ENCODE measurements at places on chromosomes 16 and 17.

DNA sequence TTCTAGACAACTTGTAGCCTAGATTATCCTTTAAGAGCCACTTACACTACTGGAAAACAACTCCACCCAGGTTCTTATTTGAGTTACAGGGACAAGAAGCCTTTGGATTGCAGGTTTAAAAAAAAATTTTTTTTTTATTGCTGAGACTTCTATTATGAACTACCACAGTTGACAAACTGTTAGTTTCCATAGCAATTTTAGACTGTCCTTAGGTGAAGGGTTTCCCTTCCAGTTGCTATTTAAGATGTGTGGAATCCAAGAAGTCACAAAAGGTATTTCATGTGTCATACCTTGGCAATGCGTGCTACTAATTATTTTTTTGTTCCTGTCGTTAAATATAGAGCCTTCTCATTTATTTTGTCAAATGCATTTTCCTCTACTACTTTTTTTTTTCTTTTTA is 253.2 kb downstream of the PRKCA start:
- no peak for DNase-seq

DNA sequence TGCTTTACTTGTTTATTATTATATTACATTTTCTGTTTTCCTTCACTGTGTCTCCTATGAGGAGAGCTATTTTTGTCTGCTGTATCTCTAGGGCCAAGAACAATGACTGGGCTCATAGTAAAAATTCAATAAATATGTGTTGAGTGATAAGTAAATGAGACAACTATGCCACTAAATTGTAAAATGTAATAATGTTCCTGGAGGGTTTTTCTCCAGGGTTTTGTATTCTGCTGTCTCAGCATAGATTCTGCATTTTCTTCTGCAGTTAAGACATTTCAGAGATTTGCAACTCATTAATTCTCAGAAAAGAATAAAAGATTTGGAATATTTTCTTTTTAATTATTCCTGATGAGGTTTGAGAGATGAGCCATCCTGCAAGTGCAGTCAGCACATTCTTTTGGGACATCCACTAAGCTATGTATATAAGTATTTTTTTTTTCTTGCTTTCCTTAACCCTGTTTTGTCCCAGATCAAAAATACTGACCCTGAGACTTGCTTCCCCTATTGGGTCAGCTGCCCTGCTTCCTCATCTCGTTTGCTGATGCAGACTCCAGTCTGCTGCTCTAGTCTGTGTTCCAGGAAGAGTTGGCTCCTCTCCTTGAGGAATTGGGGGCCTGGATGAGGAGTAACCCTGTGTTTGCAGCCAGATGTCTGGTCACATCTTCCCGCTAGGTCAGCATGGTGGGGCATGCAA is 122.9 kb downstream of the ABCA8 start:
- DNase-seq = no peak

- no peak for DNase-seq
These were observed 46.4 kb downstream of the DNAH3 start for GRCh38 chr16:21103941-21104860.

GRCh38 chr17:19410875-19411620 is at the start of gene RNF112:
Gene RNF112 (plus strand): TSS chr17:19411232. CDS start chr17:19411409, 177 bp downstream.
- DNase-seq = no peak

- no peak for DNase-seq
These were observed 944 bp upstream of the WFIKKN1 start for GRCh38 chr16:629833-630248.

DNA sequence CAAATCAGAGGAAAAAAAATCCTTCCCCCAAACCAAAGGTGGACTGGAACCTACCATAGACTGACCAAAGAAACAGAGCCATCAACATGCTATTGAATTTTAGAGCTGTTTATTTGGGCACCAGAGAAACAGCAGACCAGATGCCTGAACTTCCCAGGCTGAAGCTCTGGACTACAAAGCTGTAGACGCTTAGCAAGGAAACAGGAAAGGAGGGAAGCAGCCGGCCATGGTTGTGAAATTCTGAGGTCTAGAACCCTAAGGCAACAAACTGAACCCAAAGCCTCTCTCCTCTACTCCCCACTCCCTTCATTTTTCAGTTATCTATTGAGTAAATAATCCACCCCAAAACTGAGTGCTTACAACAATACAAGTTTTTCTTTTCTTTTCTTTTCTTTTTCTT is 45.4 kb upstream of the MEIOC start:
- no peak for DNase-seq

GRCh38 chr16:85978291-85978775 is 79.4 kb downstream of the IRF8 start:
- no peak for DNase-seq

- DNase-seq = no peak
These were observed 18.1 kb upstream of the ITGB3 start for GRCh38 chr17:47235506-47235905.

DNA sequence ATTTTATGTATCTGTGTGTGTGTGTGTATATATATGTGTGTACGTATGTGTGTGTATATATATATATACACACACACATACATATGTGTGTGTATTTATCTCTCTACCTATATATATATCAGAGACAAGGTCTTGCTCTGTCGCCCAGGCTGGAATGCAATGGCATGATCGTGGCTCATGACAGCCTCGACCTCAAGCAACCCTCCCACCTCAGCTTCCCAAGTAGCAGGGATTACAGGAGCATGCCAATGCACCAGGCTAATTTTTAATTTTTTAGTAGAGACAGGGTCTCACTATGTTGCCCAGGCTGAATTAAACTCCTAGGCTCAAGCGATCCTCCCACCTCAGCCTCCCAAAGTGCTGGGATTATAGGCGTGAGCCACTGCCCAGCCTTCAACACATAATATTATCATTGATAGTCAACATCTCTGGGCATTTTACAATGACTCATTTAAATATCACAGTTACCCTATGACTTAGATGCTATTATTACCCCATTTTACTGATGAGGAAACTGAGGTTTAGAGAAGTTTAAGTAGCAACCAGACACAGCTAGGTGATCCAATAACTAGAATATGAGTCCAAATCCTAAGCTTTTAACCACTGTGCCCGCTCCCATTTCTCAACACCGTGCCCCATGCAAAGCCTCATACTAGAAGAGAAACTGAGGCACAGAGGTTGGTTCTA is 24.3 kb downstream of the G6PC3 start:
- no peak for DNase-seq

- DNase-seq = no peak
These were observed 56.9 kb downstream of the WWP2 start for GRCh38 chr16:69818891-69819545.

DNA sequence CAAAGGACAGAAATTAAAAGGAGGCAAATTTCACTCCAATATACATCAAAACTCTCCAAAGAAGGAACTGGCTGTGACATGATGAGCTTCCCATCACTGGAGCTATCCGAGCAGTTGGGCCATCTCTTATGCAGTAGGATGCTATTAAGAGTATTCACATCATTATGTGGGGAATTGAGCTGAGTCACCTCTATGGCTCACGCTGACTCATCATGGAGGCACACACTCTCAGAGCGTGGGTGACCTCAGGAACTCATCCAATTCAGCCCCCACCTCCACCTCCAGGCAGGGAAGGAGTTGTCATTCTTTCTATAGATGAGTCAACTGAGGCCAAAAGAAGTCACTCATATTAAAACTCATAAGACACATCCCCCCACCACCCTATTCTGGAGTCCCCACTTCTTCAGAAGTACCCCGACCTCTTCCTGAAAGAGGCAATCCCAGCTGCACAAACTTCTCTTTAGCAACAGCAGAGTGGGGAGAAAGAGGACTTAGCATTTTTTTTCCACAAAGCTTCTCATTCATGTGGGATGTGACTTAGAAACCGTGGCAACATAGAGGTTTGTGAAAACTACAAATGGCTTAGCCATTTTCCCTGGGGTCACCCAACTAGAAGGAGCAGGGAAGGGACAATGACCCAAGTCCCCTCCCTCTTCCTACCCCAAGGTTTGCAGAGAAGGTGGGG is 32.5 kb downstream of the ABCC12 start:
- DNase-seq = peak; percentile 12

GRCh38 chr17:68909066-68909465 is 46.1 kb downstream of the ABCA8 start:
- no peak for DNase-seq

DNA sequence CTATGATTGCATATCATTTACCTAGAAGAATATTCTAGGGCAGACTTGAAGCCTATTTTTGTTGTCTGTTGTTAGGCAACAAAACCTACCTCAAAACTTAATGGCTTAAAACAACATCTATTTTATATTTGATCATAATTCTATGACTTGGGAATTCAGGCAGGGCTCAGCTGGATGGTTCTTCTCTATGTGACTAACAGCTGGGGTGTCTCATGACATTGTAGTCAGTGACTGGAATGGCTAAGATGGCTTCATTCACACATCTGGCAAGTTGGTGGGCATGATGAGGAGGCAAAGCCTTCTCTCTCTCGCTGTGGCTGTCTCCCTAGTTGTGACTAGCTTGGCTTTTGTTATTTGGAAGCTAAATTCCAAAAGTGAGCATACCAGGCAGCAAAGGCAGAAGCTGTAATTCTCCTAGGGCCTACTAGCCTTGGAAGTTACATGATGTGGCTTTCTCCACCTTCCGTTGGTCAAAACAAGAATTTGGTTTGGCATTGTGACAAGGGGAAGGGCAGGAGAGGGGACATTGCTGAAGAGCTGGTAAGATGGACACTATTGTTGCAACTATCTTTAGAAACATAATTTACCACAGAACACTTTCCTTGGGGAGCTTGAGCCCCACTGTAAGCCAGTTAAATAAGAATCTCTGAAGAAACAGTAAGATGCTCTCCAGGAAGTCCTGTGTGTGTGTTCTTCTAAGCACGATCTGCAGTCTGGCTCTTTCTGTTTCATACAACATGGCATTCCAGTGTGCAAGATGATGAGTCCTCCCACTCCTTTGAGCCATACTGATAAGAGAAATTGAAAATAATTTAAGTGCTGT is 39.4 kb downstream of the ZNRF1 start:
- DNase-seq = no peak

- no peak for DNase-seq
These were observed 33.6 kb upstream of the CDH5 start for GRCh38 chr16:66332634-66333610.

DNA sequence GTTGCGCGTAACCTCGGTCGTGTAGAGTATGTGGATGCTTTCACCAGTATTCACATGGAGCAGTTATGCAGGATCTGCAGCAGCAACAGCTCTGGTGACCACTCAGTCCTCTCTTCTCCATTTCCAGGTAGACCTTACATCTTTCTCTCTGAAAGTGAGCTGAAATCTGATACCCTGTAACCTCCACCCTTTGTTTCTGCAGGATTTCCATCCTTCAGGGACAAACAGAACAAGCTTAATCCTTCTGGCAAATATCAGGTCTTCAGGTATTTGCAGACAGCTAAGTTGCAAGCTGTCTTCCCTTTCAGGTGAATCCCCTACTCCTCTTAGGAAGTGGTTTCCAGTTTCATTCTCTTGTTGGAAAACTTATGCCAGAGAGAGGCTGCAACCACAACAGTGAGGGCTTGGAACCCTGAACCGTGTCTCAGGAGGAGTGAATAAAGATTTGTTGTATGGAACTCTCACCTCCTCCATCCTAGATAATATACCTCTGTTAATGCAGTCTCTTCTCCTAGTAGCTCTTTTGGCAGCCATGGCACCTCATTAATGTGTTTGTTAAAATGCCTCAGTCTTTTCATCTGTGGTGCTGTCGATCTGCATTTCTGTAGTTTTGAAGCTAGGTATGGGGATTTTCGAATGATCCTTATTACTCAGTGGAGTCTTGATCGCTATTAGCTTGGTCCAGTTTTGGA is 172.5 kb downstream of the PRKCA start:
- DNase-seq = no peak

- no peak for DNase-seq
These were observed 49.3 kb upstream of the ETV4 start for GRCh38 chr17:43595466-43595865.

- no peak for DNase-seq
These were observed 140.3 kb downstream of the SLC39A11 start for GRCh38 chr17:72952220-72952619.

Data from activated T-cell treated with anti-CD3 and anti-CD28 coated beads for 4 hours (primary cell).